ENCODE measurements at places on chromosomes 2 and 18.

DNA sequence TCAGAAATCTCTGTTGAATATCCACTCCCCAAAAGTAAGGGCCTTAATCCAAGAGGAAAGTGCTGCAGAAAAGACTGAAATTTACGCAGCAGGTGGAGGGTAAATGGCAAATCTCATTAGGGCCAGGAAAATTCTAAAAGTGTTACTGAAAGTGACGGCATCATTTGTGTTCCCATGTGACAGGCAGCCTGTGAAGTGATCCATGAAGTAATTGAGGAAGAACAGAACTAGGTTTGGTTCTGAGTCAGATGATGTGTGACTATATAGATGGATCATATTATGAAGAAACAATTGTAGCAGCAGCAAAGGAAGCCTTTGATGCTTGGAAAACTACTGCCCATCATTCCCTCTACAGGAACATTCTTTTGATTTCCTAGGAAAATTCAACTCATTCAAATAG lies 401.2 kb downstream of the TGIF1 start:
- no peak for DNase-seq

DNA sequence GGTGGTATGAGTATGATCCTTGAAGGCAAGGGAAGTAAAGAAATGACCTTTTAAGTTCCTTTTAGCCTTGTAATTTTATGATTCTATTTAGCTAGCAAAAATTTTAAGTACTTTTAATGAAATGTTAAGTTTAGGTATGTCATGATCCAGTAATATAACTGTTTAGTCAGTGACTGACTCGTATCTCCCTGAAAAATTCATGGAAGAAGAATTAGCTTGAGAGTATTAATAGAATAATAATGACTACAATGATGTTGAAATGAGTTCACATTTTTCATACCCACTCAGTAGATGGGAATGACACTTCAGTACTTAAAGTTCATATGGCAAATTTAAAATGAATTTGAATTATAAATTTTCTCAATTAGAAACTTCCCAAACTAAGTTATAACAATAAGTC lies 14.6 kb downstream of the RAB3GAP1 start:
- DNase-seq, result no peak

- DNase-seq, result no peak
Observed at GRCh38 chr2:128369108-128369555, 50.5 kb upstream of the HS6ST1 start.

DNA sequence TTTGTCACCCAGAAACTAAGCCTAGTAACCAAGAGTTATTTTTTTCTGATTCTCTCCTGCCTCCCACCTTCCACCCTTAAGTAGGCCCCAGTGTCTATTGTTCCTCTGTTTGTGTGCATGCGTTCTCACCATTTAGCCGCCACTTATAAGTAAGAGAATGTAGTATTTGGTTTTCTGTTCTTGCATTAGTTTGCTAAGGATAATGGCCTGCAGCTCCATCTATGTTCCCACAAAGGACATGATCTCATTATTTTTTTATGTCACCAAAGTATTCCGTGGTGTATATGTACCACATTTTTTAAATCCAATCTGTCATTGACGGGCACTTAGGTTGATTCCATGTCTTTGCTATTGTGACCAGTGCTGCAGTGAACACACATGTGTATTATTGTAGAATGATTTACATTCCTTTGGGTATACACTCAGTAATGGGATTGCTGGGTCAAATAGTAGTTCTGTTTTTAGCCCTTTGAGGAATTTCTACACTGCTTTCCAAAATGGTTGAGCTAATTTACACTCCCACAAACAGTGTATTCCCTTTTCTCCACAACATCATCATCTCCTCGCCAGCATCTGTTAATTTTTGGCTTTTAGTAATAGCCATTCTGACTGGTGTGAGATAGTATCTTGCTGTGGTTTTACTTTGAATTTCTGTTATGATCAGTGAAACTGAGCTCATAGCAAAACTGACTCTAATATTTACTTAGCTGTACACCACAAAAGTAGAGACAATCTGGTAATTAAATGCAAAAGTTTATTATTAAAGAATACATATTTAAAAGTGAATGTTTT lies 660.1 kb upstream of the SLC8A1 start:
- no peak for DNase-seq

GRCh38 chr18:53850902-53851301 lies 373.6 kb downstream of the MBD2 start:
- DNase-seq, result peak; percentile 75

DNA sequence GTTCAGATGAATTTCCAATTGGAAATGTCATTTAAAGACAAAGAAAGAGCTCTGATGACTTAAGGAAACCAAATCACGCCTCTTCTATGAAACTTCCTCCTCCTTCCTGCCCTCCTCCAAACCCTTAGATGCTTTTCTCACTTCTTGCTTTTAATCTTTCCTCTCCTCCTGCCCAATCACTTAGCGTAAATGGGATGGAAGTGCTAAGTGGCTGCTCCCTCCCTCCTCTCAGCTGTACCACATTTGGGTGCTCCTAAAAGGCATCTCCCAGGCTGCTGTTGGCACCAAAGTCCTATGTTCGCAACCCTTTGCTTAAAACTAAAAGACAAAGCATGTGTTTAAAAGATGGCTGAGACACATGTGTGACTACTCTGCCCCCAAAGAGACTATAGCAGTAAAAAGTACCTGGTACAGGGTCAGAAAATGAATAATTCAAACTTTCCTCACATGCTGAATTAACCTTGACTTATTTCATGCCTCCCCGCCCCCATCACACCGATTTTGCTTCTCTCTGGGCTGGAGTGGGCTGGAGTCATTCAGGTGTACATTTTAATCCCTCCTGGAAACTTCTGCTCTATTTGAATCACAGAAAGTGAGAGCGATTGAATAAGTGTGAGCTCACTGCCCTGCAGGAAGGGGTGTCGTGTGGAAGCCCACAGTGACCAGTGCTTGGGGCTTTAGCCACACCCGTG lies 59.2 kb upstream of the KLF7 start:
- no peak for DNase-seq

GRCh38 chr2:190831941-190832340 lies 48.7 kb upstream of the GLS start:
- no peak for DNase-seq

DNA sequence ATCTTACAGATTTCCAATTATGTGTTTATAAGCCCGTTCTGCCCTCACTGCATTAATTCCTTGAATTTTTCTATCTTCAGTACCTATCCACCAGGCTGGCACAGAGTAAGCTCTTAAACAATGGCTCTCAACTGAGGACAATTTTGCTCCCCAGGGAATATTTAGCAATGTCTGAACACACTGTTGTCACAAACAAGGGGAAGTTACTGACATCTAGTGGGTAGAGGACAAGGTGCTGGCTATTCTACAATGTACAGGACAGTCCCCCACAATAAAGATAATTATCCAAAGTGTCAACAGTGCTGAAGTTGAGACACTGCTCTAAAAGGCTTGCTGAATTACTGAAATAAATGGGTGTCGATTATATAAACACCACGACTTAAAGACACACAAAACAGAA lies 5.0 kb downstream of the NDUFS1 start:
- DNase-seq, result peak; percentile 13

GRCh38 chr18:71105994-71106546 lies 817.2 kb downstream of the SOCS6 start:
- no peak for DNase-seq

GRCh38 chr2:118290411-118291250 lies 202.4 kb downstream of the INSIG2 start:
- DNase-seq, result no peak

GRCh38 chr2:143181494-143181893 lies 52.3 kb downstream of the ARHGAP15 start:
- DNase-seq, result no peak

DNA sequence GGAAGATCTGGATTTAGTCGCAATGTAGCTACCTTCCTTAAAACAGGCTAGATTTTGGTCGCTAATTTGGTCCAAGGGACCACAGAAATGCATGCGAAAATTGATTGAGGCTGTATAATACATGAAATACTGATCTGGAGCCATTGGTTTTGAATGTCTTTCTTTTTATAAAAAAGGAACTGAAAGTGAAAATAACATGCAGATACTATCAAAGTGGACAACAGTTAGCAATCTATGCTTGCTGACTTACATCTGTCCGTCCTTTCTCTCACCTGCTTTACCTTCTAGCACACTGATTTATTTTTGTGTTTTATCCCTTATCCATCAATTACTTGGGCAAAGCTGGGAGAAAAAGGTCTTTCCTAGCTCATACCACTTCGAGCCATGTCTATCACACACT lies 1459.8 kb upstream of the ACVR2A start:
- no peak for DNase-seq

- DNase-seq, result no peak
Observed at GRCh38 chr2:226971084-226971483, 135.2 kb downstream of the RHBDD1 start.

- no peak for DNase-seq
Observed at GRCh38 chr2:219079417-219079816, 18.7 kb upstream of the IHH start.

DNA sequence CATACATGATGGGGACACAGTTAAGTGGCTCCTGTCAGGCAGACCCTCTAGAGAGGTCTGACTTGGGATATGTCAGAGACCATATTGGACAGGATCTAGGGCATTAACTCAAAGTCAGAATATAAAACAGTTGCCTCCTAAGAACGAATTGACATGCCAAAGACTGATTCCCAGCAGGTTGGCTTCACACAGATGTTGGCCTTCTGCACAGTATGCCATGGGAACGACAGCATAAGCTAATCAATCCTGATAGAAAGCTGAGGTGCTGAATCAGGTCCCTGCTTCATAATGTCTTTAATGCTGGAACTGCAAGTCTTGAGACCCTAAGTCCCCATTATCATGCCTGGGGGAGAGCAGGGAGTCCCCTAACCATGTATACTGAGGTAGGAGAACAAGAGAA lies 165.1 kb downstream of the SRBD1 start:
- no peak for DNase-seq

- no peak for DNase-seq
Observed at GRCh38 chr2:88932686-88933085, 241.2 kb downstream of the RPIA start.

- no peak for DNase-seq
Observed at GRCh38 chr2:132581991-132582738, 87.8 kb downstream of the LYPD1 start.

- no peak for DNase-seq
Observed at GRCh38 chr2:121907928-121908327, 152.5 kb downstream of the TSN start.

GRCh38 chr2:46336283-46336959 lies 39.2 kb downstream of the EPAS1 start:
- no peak for DNase-seq

DNA sequence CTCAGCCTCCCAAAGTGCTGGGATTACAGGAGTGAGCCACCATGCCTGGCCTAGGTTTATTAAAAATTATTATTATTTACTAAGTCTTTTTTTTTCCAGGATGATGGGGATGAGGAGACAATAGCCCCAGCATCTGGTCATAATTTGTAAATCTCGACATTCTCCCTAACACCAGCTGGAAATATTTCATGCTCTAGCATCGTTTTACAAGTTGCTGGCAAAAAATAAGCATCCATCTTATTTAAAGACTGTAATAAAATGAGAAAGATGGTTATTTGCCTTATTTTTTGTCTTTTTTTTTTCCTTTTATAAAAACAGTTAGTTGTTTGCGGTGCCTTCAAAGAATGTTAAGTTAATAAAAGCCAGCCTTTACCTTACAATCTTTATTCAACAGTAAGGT lies 56.7 kb downstream of the SF3B1 start:
- no peak for DNase-seq

- DNase-seq, result no peak
Observed at GRCh38 chr2:70305531-70305930, 3.7 kb upstream of the FAM136A start.

DNA sequence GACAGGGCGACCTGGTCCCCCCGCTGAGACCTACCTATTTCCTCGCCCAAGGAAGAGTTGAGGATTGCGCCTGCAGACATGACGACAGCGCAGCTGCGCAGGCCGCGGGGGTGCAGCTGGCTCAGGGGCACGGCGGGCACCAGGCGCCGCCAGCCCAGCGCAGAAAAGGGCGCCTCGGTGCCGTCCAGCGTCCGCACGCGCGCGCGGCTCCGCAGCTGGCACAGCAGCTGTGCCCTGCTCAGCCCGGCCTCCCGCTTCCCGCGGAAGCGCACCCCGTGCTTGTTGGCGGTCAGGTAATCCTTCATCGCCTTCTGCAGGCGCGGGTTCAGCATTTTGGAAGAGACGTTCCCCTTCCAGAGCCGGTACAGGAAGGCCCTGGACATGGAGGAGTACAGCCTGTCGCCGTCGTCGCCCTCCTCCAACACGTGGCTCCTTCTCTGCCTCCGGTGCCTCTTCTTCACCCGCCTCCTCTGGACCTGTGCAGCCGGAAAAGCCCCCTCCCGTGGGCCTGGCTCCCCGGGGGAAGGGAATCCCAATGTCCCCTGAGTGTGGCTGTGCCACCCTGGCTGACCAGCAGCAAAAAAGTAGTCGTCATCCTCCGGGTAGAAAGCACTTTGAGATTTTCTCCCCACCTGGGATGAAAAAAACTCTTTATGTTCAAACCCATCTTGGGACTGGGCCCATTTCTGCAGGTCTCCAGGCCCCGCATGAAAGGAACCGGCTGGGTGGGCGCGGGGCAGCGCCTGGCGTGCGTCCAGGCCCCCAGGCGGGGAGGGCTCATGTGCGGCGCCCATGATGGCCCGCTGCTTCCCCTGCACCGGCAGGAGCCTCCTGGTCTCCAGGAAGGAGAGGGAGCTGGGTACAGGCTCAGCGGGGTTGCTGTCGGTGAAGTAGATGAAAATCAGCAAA lies 42.7 kb downstream of the ST6GAL2 start:
- DNase-seq, result no peak
